ENCODE measurements at places on chromosomes 2 and 18.

GRCh38 chr2:224031358-224031970, 7.6 kb downstream of the SERPINE2 start:
- no peak for DNase-seq

DNA sequence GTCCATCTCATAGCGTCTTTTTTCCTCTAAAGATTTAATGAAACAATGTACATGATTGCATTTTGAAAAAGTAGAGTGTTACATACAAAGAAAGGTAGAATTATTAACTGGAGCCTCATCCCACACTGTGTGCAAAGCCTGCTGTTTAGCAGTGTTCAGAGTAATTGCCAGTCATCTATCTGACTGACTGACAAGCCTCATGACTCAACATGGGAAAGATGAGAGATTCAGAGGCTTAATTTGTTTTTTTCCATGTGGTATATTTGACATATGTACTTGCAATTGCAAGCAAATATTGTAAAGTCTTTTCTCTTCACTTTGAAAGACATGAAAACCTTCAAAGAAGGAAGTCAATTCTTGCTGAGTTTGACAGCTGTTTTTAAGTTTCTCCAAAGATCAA, 14.7 kb downstream of the PCARE start:
- DNase-seq: no peak

DNA sequence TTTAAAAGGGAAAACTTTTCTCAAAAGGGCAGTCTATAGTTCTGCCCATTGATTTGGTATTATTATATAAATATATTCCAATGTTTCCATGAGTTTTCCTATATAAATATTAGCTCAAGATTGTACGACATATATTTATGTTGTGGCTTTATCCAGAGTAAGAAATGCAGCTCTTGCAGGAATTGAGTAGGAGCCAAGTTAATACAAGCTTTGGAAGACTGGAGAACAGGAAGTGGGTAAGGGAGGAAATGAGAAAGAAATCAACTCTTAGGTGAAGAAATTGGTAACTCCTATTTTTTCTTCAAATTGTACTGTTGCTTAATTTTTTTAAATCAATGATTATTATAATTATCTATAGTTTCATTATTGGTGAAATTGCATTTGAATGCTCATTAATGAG, 105.4 kb upstream of the FAM117B start:
- DNase-seq: no peak

- no peak for DNase-seq
Measured at GRCh38 chr2:171244970-171245782, 84.5 kb upstream of the TLK1 start.

DNA sequence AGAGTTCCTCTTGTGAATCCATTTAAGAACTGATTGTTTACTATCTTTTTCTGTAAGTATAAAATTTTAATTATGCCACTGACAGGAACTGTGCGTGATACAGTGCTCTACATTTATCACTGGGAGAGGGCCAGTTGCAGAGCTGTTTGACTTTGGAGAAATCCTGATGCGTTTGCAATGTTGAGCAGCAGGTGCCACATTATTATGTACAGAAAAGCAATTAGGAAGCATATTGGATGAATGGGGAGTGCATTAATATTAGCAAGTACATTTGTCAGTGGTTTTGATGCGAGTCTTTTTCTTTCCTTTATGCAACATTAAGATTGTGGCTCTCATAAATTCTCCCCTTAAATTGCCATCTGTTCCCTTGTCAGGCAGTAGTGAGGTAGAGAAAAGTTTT, 302.3 kb upstream of the FANCL start:
- DNase-seq: no peak

DNA sequence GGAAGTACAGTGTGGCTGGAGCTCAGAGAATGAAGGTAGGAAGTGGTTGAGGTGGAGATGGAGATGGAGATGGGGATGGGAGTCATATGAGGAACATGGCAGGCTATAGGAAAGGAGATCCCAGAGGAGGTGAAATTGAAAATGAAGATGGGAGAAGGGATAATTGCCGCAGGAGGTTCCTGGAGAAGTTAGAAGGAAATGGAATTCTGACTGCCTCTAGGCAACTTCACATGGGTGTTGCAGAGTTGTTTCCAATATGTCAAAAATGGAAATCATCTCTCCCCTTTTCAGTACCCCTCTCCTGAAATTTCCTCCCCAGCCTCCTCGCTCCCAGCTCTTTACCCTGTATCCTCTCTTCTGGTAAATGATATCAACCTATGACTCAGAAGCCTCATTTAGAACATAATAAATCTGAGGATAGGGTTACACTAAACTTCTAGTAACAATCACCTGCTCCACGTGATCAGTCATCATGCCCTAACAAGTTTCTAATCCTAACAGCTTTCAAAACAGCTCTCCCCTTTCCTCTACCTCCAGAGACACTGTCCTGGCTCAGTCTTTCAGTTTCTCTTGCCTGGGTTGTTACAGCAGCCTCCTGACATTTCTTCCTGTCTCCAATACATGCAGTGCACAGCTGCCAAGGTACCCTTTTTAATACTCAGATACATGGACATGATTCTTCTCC, 201.9 kb upstream of the RBMS1 start:
- no peak for DNase-seq

DNA sequence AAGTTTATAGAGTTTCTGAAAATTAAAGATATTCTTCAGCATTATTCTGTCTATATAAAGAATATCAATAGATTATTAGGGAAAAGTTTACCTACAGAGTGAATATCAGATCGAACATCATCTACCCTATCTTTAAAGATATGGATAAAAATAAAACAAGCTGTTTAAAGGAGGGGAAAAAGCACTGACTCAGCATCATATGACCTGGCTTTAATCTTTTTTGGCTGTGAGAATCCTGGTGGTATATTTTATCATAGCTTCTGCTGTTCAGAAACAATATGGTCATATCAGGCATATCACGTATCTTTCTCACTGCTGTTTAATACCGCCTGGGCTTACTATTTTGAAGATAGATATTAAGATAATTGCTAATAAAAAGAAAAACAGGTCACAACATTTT, 80.2 kb downstream of the NEB start:
- DNase-seq: no peak

DNA sequence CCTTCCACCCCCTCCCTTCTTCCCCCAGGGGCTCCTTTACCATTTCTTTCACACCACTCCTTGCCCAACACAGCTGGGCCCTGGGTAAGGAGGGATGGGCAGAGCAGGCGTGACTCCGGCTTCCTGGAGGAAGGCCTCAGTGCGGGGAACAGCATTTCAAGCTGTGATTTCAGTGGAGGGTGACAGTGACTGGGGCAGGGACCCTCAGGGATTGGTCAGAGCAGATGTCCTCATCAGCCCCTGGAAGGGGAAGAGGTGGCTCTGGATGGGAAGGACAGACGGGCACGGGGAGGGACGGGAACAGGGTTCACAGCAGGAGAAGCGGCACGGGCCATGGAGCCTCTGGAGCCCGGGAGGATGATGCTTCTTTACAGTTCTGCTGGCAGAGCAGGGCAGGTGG, 130.8 kb upstream of the TWIST2 start:
- no peak for DNase-seq
